AG08396 (cell line): ENCODE measurements at places on chromosomes 4 and X.

DNA sequence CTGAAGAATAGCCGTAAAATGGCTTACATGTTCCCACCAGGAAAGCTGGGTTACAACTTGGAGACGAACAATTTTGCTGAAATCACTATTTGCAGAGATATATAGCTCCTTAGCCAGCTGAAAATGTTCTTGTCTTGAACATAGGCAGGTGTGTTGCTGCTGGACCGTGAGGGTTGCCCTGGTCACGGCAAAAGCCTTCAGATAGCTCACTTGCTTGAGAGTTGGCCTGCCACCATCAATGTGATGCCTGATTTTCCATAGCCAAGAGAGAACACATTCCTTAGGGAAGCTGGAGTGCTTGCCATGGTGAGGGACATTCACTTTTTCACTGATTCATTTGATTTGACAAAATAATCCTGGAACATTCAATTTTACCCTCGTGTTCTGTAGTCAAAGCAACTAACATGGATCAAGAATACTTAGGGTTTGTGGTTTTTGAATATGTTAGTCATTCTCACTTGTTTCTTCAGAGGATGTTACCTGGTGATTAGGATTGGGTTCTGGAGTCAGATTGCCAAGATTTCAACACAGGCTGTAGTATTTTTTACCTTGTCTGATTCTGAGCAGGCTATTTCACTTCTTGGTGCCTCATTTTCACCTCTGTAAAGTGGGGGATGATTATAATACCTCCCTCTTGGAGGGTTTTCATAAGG lies 536.9 kb downstream of the RAPGEF2 start:
- no peak for DNase-seq

DNA sequence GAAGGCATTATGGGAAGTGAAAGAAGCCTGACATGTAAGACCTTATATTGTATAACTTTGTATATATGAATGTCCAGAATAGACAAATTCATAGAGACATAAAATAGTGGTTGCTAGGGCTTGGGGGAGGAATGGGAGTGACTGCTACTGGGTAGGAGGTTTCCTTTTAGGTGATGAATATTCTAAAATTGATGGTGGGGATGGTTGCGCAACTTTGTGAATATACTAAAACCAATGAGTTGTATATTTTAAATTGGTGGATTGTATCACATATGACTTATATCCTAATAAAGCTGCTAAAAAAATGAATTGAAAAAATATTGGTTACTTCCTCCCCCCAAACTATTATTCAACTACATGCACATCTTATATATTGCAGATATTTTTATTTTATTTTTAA lies 70.0 kb downstream of the UCHL1 start:
- DNase-seq, result no peak

GRCh38 chr4:163110442-163110841 lies 56.2 kb downstream of the NAF1 start:
- DNase-seq, result no peak

DNA sequence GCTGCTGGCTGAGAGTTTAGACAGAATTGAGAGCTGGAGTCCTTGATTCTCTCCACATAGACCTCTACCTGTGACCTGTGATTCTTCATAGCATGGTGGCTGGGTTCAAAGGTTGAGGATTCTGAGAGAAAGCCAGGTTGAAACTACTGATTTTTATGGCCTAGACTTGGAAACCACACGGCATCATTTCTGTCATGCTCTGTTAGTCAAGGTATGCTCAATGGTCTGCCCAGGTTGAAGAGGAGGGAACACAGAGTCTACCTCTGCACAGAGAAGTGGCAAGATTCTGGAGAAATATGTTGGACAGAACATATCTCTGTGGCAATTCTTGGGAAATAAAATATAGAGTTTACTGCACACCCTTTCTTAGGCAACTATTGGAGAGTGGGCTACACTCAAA lies 57.2 kb upstream of the CXorf66 start:
- DNase-seq, result no peak

DNA sequence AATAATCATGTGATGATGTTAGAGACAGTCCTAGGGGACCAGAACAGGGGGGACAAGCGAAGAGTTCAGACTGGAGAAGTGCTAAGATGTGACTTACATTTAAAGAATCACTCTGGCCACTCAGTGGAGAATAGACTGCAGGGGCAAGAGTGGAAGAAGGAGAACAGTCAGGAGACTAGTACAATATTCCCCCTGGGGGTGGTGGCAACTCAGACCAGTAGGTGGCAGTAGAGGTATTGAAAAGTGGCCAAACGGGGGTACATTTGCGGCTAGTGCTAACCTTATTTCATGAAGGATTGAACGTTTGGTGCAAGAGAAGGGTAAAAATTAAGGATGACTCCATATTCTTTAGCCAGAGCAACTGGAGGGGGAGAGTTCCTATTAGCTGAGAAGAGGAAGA lies 2.7 kb upstream of the BMX start:
- peak; percentile 61 for DNase-seq

DNA sequence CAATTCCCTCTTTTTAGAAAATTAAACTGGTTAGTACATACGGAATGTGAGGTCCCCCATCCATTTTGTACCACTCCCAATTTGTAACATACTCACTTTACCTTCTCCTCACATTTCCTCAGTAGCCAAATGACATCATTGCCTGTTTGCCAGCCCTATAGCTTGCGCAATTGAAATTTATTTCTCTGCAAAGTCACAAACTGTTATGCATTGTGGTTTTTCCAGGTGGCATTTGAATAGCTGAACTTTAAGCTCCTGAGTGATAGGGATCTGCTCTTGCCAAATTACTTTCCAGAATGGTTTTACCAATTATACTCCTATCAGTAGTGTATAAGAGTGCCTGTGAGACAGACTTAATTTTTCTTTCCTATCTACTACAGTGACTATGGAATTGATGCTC lies 7.7 kb downstream of the COL4A5 start:
- no peak for DNase-seq

DNA sequence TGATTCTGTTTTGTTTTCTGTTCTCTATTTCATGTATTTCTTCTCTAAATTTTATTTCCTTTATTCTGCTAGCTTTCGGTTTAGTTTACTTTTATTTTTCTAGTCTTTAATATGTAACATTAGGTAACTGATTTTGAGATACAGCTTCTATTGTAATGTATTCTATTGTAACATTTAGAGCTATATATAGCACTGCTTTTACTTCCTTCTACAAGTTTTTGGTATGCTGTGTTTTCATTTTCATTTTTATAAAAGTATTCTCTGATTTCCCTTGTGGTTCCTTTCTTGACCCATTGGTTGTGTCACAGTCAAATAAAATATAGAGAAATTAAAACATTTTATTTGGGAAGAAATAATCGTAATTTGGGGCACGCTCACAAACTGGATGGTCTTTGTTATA lies 13.9 kb upstream of the CT47A1 start:
- no peak for DNase-seq

DNA sequence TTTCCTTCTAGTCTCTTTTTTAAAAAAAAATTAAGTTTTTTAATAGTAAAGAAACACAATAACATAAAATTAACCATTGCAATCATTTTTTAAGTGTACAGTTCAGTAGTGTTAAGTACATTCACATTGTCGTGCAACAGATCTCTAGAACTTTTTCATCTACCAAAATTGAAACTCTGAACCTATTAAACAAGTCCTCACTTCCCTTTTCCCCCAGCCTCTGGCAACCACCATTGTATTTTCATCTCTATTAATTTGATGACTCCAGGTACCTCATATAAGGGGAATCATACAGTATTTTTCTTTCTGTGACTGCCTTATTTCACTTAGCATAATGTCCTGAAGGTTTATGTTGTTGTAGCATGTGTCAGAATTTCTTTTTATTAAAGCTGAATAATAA lies 31.8 kb downstream of the MSL3 start:
- DNase-seq, result no peak

DNA sequence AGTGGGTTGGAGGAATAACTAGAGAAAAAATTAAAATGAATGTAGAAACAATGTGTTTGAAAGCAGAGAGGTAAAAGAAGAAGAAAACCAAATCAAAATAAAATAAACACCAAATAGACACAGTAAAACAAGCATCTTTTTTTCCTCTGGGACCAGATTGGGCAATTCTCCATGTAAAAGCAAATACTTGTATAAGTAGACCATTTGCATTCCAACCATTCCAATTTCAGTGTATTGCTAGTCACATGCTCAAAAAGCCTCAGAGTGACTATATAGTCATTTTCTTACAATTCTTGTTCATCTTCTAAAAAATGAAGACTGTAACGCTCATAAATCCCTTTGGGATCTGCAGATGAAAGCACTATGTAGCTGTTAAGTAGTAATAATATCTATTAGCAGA lies 969.5 kb downstream of the PCDH18 start:
- no peak for DNase-seq

DNA sequence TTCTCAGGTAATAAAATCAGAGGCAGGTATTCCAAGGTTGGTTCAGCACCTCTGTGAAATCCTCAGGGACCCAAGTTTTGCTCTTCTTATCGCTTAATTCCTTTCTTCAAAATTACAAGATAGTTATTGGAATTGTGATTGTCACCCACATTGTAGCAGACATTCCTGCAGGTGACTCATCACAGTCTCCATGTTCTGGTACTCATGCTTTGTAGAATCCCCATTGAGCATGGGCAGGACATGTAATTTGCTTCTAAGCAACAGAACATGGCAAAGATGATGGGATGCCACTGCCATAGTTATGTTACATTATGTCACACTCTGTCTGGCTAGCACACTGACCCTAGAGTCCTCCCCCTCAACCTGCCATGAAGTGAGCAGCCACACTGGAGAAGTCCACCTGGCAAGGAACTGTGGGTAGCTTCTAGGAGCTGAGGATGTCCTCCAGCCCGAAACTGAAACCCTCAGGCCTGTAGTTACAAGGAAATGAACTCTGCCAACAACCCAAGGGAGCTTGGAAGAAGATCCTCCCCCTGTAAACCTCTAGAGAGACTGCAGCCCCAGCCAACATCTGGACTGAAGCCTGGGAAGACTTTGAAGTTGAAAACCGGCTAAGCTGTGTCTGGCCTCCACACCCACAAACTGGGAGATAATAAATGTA lies 58.3 kb upstream of the GUCY1A1 start:
- no peak for DNase-seq

DNA sequence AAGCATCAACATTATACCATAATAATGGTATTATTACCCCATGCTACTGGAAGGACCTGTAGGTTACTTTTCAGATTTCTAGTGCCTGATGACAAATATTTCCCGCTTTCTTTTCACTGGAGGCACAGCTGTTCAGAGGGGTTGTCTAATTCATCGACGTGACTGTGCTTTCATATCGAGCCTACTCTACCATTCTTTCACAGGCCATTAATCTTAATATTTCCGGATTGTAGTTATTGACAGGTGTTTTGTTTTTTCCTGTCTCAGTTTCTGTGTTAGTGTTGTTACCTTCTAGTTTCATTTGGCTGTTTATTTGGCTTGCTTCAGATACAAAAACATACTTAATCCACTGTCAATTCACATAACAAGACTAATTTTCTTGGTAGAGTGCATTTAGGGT lies 330.9 kb downstream of the SPOCK3 start:
- DNase-seq, result no peak

GRCh38 chr4:20137176-20137575 lies 114.5 kb upstream of the SLIT2 start:
- DNase-seq, result no peak

DNA sequence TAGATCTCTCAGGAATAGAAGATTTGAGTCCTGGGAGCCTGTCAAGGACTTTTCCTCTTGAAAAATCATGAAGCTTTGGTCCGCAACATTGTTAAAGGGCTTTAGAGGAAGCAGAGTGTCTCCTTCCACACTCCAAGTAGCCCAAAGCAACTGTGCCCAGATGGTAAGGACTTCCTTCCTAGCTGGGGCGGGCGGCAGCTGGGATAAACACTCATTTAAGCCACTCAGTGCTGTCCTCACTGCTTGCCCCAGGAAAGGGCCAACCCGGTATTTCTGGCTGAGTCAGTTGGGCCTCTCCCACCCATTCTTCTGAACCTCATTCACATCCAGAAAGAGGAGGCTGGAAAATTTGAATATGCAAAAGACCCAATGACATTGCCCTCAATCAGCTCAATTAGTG lies 144.3 kb downstream of the CHIC2 start:
- DNase-seq, result no peak

DNA sequence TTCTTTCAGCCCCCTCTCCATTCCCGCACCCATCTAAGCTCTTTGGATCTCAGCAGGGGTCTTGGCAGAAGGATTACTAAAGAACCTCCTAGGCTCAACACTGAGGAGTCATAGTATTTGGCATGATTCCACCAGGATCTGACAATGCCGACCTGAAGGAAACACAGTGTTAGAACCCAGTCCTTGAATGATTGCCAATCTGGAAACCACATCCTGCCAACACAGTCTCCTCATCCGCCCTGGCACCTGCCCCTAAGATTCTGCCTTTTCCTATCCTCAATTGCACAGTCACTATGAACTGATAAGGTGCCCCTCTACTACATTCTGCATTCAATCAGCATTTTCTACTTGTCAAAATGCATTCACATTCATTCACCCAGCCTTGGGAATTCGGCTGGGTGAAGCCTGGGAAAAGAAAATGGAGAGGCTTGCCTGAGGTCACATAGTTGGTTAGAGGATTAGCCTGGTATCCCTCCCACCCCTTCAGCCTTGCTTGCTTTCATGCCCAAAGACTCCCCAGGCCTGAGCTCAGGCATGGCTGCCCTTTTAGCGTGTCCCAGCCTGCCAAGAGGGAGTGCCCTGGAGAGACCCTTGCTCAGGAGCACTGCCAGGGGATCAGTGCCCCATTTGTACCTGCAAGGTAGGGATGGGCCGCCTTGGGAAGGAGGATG lies 2.2 kb upstream of the CLDN2 start:
- DNase-seq, result no peak

GRCh38 chr4:72899621-72900020 lies 169.9 kb downstream of the COX18 start:
- DNase-seq, result no peak

GRCh38 chr4:185309770-185310169 lies 86.0 kb downstream of the LRP2BP start:
- DNase-seq, result no peak

DNA sequence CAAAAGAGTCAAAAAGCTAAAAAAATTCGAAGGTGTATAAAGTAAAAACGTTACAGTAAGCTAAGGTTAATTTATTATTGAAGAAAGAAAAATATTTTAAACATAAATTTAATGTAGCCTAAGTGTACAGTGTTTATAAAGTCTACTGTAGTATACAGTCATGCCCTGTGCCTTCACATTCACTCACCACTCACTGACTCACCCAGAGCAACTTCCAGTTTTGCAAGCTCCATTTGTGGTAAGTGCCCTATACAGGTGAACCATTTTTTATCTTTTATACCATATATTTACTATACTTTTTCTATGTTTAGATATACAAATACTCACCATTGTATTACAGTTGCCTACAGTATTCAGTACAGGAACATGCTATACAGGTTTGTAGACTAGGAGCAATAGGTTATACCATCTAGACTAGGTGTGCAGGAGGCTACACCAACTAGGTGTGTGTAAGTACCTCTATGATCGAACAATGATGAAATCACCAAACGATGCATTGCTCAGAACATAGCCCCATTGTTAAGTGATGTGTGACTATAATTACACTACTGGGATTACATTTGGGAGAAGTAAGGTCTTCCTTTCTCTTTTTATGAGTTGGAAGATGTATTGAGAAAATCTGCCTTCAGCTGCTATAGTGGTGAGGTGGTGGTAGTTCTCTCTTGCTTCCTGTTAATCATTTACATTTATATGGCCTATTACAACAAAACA lies 27.2 kb downstream of the TMSB4X start:
- DNase-seq, result no peak

GRCh38 chr4:176271749-176272148 lies 2.7 kb upstream of the ASB5 start:
- DNase-seq, result no peak
